Mesothelial cell of epicardium (in vitro differentiated cells): ENCODE measurements at places on chromosomes 1 and 21.

DNA sequence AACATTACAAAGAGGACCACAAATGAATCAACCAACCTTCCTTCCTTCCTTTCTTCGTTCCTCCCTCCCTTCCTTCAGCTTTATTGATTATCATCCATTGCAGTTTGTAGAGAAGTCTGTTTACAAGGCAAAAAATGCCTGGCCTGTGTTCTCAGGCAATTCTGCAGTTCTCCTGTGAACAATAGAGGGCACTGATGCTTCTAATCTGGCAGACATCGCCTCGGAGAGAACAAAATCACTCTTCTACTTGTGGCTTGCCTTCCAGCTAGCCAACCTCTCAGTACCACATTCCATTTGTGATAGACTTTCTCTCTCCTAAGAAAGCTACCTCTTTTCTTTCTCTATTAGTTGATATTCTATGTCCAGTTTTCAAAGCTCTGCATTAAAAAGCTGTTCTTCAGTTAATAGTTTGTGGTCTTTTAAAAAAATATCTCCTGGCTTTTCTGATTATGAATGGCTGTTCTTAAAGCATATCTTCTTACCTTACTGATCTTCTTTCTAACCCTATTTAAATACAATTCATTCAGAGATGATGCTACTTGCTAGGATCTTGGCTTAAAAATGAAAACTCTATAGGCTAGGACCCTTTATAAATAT is 26.9 kb upstream of the ESRRG start:
- no peak for DNase-seq

- no peak for DNase-seq
Measured at GRCh38 chr1:154791292-154792166, 78.6 kb downstream of the KCNN3 start.

DNA sequence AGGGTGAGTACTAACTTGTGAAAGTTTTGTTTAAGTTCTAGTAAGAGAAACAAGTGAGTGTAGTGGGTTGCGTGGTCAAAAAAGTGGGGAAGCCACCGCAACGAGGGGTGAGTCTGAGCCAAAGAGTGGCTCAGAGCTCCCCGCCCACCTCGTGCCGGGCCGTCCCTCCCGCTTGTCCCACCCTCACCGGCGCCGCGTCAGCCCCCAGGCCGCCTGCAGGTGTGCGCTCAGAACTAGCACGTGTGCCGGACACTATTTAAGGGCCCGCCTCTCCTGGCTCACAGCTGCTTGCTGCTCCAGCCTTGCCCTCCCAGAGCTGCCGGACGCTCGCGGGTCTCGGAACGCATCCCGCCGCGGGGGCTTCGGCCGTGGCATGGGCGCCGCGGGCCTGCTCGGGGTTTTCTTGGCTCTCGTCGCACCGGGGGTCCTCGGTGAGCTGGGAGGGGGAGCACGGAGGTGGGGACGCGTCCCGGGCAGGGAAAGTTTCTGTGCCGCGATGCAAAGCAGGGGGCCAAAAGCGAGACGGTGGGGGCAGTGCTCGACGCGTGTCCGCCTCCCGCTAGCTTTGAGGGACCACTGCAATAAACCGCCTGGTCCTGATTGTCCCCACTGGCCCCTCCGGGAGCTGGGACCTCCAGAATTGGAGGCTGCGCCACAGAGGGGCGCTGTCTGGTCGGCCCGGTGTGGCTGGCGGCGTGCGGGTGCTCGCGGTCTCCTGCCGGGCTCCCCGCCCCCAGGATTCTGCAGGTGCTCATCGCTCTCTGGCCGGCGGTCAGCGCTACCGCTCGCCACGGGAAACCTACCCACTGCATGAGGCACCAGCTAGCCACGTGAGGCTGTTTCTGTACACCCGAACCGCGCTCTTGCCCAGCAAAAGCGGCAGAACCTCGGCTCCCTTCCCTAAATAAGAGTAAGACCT is at the start of gene CR2:
CR2 (plus strand) TSS at position 283 of the 919 bp plus-strand sequence; CDS start at position 374, 91 bp downstream.
- DNase-seq, result peak; percentile 33

GRCh38 chr1:155013632-155014031 is 11.0 kb downstream of the ZBTB7B start:
- no peak for DNase-seq

GRCh38 chr1:228996281-228996680 is 261.0 kb downstream of the RHOU start:
- DNase-seq, result no peak

- no peak for DNase-seq
Measured at GRCh38 chr1:206476058-206476457, 5.8 kb downstream of the IKBKE start.

DNA sequence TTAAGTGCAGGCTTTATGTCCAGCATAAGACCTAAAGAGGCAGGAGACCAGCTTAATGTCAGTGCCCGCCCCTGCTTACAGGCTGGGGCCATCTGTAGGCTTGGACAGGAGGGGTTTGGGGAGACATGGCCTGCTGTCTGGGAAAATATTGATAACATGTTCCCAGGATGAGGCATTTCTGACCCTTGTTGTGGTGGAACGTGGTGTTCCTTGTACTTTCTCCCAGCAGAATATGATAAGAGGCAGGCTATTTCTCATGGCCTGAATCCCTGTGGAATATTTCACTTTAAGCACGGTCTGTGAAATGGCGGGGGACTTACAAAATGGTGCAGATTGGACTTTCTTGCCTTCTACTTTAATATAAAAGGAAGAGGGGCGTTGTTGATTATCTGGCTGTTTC is 41.9 kb upstream of the PLA2G5 start:
- no peak for DNase-seq
